T-helper 2 cell (primary cell): ENCODE measurements at places on chromosomes 11 and 22.

DNA sequence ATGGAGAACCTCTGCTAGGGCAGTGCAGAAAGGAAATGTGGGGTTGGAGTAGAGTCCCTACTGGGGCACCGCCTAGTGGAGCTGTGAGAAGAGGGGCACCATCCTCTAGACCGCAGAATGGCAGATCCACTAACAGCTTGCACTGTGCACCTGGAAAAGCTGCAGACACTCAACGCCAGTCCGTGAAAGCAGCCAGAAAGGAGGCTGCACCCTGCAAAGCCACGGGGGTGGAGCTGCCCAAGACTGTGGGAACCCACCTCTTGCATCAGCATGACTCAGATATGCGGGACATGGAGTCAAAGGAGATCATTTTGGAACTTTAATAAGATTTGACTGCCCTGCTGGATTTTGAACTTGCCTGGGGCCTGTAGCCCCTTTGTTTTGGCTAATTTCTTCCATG, 8.7 kb downstream of the TSKU start:
- no peak for DNase-seq

GRCh38 chr11:67293090-67293489, 4.0 kb downstream of the ANKRD13D start:
- DNase-seq, result no peak

DNA sequence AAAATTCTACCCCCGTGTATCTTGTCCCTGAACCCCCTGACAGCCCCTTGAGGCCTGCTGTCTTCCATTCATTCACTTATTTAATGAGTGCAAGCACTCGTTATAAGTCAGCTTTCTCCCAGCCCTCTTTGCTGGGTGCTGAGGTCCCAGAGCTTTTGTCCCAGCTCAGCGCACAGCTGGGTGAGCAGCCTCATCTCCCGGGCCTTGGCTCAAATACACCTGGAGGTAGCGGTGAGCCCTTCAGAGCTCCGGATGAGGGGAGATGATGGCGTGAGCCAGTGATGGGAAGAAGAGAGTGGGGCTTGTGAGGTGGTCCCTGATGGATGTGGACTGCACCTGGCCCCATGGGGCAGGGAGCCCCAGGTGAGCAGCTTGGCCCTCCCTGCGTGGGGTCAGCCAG, 18.1 kb upstream of the ARHGAP8 start:
- no peak for DNase-seq

DNA sequence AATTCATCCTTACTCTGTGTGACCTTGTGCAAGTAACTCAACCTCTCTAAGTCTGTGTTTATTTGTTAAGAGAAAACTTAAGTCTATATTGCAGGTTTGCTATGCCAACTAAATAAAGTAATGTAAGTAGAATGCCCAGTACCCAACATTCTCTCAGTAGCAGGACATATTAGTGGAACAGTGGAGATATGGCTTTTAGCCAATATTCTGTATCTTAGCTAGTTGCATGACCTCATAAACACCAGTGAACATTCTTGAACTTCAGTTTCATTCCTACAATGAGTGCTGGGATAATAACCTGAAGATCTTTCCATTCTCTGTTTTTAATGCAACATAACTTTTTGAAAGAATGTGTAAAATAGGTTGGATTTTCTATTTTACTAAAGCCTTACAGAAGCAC, 77.0 kb downstream of the RAB38 start:
- DNase-seq, result no peak
